ENCODE measurements at places on chromosomes 7 and 10.

DNA sequence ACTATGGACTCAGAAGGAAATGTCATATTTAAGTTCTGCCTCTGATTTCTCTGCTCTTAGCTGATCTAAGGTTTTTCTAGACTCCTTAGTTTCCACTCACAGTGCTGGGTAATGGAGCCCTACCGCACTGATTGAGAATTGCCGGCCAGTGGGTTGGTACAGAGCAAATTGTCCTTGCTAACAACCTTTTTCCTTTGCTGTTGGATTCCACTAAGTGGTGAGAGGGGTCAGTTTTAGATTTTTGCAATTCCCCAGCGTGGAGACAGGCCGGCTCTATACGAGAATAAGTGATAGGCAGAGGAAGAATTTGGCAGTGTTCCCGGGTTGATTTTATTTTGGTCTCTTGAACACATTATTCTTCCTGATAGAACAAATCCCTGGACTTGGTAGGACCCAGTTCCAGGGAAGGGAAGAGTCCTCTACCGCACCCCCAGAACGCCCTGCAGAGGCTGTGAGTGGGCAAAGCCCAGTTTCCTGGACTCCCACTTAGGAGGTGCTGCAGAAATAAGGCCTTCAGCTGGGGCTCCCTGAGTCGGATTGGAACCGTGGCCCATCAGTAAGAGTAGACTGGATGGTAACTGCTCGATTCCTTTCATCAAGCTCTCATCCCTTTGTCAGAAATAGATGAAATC lies 3.0 kb upstream of the NRP1 start:
- DNase-seq, result peak; percentile 21

- no peak for DNase-seq
Observed at GRCh38 chr7:149240637-149241036, 1.2 kb downstream of the ZNF212 start.

DNA sequence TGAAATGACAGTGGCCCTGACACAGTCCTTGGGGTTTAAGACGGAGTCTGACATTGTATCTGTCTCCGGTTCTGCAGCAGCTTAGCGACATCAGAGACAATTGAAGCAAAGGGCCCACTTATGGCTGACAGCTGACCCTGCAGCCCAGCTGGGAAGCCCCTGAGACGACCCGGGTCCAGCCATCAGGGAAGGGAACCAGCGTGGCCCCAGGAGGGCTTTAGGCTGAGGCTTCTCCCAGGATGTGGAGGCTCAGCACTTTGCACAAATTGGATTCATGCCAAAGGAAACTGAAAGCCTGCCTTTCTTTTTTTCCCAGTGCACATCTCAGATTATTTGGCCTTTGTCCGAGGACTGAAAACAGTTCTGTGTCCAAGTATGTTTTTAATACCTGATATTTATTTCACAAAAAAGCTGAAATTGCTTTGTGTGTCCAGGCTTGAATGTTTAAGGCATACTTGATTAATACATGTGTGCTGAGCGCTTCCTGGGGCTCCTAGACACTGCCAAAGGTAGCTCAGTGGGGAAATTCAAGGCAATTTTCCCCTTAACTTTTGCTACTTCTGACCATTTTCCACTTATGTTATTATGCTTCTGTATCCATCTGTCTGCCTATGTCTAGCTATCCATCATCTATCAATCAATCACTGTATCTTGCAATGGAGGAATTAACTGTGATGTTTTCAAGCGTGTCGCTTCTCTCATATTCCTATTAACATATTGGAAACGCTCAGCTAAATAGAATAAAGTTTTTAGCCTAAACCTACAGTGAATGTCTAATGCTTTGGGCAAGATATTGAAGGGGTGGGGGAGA lies 34.8 kb downstream of the KLF6 start:
- no peak for DNase-seq

DNA sequence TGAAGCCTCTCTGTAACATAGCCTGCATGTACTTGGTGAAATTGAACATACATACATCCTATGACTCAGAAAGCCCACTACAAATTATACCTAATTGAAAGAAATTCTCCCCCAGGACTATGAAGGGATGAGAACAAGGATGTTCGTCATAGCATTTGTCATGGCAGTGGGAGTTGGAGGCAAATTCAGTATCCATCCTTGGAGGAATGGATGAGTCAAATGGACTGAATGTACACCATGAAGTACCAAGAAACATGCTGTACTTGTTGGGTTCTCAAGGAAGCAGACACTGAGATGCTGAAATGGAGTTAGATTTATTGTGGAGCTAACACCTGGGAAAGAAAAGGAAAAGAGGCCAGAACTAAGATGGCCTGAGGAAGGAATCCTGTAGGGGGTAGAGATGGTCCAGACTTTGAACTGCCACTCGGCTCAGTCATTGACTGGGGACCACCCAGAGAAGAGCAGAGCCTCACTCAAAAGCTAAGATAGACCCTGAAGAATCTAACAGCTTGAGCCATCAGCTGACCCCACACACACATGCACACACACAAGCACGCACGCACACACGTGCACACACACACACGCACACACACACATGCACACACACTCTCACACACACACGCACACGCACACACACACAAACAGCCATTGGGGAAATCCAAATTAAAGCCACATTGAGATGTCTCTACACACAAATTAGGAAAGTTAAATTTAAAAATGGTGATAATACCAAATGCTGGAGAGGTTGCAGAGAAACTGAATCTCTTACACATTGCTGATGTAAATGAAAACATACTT lies 22.3 kb downstream of the AOC1 start:
- DNase-seq, result no peak

- no peak for DNase-seq
Observed at GRCh38 chr7:22759721-22760120, 32.7 kb downstream of the IL6 start.

- no peak for DNase-seq
Observed at GRCh38 chr7:745431-746154, 18.5 kb upstream of the PRKAR1B start.

DNA sequence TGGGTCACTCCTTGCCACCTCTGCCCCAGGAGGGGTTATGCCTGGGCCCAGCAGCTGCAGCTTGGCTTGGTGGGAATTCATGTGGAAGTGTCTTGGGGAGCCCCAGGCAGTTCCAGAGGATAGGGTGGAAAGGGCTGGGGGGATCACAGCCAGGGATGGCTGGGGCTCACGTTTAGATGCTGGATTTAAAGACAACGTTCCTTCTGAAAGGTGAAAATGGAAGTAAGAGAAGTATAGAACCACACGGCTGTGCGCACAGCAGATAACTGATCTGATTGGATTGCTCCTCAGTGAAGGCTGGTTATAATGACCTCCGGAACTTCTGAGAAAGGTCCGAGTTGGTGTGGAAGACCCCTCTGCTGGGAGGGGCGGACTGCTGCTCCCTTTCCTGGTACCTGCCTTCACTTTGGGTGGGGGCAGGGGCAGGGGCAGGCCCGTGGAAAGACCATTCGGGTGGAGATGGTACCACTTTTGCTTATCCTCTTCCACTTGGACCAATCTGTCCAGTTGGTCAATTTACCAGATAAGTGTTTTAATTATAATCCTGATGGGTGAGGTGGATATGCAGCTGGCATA lies 7.9 kb upstream of the MYL7 start:
- no peak for DNase-seq

DNA sequence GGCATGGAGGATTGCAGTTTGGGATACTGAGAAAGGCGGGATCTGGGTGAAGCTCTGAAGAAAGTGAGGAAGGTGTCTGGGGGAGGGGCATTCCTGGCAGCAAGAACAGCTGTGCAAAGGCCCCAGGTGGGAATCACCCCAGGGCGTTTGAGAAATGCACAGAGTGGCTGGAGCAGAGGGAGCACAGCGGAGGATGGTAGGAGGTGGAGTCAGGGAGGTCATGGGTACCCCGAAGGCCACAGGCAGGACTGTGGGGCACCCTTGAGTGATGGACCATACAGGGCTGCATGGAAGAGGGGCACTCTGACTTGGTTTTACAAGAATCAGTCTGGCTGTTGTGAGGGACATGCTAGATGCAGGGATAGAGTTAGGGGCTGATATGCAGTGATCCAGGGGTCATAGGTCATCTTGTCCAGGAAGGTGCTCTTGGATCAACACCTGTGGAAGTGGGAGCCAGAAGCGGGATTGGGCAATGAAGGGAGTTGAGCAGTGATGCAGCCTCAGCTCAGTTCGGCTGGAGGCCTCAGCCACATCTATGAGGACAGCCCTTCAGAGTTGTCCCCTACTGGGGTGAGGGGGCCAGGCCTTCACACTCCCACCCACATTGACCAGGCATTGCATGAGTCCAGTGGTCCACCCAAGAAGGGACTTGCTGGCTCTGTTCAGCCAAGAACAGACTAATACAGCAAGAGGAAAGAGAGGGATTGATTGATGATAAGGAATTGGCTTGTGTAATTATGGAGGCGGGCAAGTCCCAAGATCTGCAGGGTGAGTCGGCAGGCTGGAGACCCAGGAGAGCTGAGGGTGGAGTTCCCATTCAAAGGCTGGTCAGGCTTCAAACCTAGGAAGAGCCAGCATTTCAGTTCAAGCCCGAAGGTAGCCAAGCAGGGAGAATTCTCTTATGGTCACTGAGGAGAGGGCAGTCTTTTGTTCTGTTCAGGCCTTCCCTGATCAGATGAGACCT lies 48.7 kb downstream of the TSPAN15 start:
- DNase-seq, result no peak

DNA sequence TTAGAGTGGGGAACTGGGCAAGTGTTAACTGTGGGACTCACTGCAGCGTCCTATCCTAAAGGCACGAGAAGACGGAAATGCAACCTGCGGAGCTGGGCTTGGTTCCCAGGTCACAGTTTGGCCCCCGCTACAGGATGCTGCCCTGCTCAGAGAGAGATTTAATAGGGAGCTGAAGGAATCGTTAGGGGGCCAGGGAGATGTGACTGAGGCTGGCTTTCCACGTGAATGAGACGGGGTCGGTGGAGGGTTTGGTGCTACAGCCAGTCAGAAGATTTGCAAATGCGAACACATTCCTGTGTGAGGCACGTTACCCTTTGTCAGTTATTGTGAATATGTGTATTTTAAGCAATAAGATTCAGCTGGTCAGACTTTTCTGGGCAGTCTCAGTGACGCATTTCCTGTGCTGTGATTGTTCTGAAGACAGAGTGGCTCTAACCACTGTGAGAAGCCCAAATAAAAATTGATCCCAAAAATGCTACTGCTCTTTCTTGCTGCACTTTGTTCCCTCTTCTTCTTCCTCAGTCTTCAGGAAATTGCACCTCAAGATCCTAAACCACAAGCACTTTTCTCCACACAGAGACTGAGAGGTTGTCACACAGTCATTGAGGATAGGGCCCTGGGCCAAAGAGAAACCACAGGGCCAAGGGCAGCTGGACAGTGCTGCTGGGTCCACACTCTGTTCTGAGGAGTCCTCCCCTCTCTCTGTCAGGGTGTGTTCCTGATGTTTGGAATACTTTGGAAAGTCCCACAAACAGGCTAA lies 21.2 kb downstream of the CYP17A1 start:
- DNase-seq, result no peak

DNA sequence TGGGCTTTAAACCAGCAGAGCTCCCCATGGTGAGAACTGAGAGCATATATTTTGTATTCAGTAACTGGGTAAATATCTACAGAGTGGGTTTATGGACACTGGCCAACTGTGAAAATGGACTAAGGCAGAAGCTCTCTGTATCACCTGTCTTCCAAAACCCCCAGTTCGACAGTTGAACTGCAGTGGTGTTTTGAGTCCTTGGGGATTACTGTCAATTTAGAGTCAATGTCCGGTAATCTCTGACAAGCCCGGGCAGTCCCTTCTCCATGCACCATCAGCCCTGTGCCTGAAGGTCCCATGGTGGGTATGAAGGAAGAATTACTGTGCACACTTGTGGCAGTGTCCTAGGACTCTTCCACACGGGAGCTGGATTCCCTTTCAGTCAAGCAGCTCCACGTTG lies 235.0 kb downstream of the CCSER2 start:
- no peak for DNase-seq

DNA sequence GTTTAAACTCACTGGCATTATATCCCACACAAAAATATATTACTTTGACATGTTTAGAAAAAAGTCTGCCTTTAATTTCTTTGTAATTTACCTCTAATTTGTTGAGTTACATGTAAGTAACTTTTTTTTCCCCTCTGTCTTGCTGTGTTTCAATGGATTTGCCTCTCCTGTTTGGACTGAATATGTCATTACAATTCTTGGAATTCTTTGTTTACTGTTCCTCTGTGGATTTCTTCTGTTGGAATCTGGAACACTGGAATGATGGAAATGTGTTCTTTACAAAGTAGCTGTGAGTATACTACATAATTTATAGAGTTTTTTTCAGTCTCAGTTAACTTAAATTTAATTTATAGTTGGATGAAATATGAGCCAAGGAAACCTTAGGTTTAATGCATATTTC lies 30.4 kb downstream of the SEPTIN7 start:
- DNase-seq, result peak; percentile 12

GRCh38 chr7:126657137-126657536 lies 595.6 kb downstream of the GRM8 start:
- DNase-seq, result no peak

DNA sequence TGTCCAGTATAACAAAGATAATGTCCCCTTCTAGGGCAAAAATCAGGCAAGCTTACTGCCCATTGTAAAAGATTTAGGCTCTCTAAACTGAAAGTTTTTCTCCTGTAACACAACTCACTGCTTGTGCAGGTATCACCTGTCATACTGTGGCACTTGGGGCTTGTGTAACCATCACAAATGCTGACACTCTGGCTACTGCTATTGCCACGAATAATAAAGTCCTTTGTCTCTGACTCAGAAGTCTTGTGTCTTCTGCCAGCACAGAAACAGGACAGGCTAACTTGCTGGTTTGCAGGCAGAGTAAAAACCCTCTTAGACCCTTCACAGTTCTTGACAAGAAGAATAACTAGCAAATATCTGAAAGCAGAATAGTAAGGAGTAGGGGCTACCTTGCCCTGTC lies 273.9 kb downstream of the RPS24 start:
- DNase-seq, result no peak

DNA sequence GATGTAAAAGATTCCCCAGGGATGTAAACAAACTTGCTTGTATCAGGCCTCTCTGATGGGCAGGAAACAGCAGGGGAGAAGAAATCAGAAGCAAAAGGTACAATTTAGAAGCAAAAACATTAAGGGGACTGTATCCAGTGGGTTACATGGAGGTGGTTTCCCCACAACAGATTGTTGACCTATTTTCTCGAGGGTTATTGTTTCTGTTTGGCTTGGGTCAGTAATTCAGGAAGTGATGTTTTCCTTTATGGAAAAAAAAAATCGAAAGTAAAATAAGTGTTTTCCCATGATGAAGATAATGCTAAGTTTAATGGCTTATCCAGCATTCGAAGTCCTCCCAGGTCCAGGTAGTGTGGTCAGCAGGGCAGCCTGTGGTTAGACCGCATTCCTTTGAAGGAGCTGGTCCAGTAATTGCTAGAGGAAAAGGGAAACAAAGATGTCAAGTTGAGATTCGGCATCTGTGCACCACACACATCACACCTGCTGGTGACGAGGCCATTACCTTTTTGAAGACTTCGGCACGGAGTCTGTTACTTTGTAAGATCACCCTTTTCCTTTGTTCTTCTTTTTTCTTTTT lies 37.3 kb upstream of the ADAM12 start:
- no peak for DNase-seq

Data from neuronal stem cell (in vitro differentiated cells).